CD4-positive, alpha-beta T cell treated with Interleukin-15 for 4 hours (primary cell): ENCODE measurements at places on chromosomes 4 and X.
A peak's percentile ranks its signal among the peaks of the same experiment; 100 is the strongest.

DNA sequence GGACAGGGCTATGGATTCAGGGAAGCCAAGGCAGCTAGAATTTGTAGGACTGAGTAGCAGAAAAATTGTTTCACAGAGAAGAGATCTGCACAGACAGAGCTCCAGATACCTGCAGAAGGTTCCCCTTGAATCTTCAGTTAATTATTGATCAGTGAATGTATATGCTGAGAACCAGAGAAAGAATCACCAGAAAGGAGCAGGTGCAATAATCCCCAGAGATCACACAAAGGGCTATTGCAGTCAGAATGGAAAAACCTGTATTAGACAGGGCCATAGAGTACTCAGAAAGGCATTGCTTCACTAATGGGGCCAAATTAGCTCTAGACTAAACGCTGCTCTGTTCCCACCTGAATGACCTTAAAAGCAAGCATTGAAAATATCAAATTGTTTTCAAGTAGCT lies 35.5 kb upstream of the SMAD1 start:
- DNase-seq: no peak

GRCh38 chr4:70706516-70706915 lies 15.2 kb upstream of the RUFY3 start:
- no peak for DNase-seq

DNA sequence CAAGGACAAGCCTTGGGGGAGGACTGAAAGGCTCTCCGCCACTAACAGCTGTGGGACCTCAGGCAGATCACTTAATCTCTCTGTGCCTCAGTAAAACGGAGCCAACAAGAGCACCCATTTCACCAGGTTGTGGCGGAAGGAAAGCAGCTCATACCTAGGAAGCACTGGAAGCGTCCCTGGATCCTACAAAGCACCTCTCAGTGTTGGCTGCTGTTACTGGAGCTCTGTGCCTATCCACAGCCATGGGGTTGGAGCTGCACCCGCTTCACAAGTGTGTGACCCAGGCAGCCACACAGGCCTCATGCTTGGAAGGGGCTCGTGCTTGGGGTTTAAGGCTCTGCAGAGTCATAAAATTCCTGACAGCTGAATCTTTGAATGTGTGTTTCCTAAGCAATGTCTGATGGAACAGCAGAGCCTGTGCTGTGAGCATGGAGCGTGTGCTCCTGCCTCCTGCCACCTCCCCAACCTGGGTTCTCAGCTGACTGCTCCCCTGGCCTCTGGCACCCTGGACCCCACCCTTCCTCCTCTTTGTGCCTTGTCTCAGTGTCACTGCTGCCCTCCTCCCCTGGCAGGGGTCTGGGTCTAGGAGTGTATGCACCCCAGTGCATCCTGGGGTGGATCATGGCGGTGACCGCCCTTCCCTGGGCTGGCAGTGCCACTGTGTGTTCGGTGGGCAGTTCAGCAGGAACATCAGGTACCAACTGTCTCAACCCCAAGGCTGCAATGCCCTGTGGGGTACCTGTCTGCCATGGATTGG lies 14.4 kb upstream of the MAN2B2 start:
- no peak for DNase-seq

DNA sequence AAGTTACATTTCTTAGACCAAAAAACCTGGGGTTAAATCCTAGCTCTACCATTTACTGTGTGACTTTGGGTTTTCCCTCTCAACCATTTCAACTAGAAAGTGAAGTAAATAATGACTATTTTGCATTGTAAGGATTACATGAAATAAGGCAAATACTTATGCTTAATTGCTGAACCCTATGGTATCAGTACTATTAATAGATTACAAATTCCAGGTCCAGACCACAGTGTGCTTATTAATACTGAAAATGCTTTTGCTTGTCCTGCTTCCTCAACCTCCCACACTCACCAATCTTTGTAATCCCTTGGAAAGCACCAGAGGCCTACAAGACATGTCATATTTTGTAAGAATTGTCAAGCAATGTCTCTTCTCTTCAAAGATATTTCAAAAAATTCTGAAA lies 456.5 kb downstream of the SPOCK3 start:
- DNase-seq: no peak

- no peak for DNase-seq
Observed at GRCh38 chrX:69116077-69116476, 49.2 kb downstream of the PJA1 start.

DNA sequence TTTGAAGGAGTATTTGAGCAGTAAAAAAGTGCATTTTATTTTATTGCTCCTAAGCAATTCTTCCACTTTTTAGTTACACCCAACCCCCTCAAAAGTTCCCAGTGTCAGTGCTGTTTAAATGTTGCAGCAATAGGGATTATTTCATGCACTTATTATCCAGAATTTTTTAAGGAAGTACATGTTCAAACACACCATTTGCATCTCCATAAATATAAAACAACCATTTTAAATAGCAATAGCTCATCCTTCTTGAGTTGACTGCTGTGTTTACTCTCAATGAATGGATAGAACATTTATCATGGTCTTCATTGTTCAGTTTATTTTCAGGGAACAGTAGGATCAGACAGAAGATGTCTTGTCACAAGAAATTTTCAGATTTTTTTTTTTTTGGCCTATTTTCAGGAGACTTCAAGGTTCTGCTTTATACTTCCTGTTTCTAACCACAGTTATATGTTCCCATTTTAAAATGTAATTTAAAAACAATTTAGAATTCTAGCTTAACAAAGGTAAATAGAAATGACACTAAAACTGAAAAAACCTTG lies 171.9 kb downstream of the TMA16 start:
- no peak for DNase-seq

DNA sequence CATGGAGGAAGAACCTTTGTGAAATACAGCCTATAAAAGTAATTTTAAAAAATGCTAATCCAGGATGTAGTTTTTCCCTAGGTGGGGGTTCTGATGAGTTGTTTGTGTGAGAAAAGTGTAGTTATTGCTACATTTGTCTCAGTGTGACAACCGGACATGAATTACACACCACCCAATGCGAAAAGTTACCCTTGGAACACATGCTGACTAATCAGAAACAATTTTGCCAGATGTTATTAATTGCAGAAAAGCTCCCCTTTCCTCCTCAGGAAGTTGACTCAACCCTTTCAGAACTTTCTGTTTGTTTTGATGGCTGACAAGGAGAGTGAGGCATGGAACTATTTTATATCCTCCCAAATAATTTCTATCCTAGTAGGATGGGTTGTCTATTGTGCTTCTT lies 38.1 kb upstream of the EDA2R start:
- DNase-seq: no peak

DNA sequence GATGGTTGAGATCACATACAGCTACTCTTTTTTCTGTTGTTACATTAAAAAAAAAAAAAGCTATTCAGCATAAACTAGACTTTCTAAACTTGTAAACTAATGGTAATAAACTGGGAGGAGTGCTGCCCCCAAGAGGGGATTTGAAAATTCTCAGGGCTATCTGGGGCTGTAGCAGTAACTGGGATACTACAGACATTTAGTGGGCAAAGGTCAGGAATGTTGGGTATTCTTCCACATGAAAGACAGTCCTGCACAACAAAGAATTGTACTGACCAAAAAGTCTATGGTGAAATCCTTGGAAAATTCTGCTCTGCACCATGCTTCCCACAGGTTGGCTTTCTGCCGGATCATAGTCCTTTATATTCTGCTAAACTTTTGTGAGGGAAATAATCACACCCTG lies 232.6 kb upstream of the BOD1L1 start:
- DNase-seq: no peak

- DNase-seq: no peak
Observed at GRCh38 chrX:132277953-132278614, 58.8 kb upstream of the RAP2C start.

DNA sequence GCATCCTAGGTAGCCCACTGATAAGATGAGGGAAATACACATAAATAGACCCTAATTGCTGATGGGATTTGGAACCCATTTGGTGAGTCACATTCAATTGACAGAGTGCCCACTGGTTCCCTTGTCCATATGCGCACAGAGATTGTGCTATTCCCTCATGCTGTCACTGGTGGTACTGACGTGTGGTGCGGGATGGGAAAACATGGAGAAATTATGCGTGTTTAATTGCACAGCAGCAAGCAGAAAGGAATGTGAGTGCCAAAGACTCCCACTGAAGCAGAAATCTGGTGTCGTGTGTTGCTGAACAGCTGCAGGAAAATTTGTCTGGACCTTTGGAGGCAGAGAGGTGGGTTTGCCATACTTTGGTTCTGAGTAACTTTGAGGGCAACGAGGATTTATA lies 92.2 kb downstream of the NHSL2 start:
- DNase-seq: no peak

GRCh38 chrX:106917830-106918500 lies 2.2 kb upstream of the CLDN2 start:
- peak; percentile 16 for DNase-seq

DNA sequence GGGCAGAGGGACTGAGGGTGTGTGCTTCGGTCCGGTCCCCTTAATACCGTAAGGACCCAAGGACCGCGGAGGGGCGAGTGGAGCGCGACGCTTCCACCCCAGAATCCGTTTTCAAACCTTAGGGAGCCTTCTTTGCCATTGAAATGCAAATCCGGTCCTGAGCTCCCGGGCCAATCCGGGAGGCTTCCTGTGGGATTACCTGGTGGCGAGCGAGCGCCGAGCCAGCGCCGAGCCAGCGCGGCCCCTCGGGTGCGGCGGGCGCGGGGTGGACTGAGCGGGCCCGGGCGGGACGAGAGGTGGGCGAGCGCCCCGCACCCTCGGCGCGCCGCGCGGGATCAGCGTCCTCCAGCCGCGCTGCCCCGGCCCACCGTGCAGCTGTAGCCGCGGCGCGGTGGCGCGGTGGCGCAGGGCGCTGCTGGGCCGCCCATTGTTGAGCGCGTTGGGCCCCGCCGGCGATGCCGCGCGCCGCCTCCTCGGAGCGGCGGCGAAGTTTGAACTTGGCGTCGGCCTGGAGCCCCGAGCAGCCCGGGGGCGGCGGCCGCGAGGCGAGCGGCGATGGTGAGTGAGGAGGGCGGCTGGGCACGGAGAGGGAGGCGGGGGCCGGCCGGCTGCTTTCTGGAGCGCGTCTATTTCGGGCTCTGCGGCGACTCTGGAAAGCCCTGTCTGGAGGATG lies 208.7 kb downstream of the SOWAHB start:
- DNase-seq: no peak

- no peak for DNase-seq
Observed at GRCh38 chr4:187715466-187715865, 280.1 kb upstream of the ZFP42 start.

DNA sequence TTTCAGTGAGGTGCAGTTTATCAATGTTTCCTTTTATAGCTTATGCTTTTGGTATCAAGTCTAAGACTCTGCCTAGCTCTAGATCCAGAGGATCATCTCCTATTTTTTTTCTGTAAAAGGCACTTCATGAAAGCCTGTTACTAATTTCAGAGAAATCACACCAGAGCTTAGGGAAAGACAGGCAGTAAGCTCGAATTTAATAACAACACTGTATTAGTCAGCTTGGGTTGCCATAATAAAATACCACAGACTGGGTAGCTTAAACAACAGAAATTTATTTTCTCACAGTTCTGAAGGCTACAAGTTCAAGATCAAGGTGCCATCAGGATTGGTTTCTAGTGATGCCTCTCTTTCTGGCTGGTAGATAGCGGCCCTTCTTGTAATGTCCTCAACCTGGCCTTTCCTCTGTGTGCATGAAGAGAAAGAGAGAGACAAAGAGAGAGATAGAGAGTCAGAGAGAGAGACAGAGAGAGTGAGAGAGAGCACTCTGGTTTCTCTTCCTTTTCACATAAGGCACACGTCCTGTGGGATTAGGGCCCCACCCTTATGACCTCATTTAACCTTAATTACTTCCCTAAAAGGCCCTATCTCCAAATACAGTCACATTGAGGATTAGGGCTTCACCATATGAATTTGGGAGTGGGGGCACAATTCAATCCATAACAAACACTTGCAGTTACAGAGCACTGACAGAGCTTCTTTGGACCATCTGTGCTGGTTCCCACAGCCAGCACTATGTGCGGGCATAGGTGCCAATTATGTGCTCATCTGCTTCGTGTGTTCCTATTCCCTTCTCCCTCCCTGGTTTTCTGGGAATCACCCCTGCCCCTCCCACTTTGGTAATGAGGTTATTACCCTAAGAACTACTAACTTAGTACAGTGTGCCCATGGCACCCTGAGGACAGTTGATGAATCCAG lies 114.8 kb upstream of the MED14 start:
- no peak for DNase-seq

GRCh38 chr4:25013756-25014661 lies 16.7 kb downstream of the LGI2 start:
- DNase-seq: no peak

DNA sequence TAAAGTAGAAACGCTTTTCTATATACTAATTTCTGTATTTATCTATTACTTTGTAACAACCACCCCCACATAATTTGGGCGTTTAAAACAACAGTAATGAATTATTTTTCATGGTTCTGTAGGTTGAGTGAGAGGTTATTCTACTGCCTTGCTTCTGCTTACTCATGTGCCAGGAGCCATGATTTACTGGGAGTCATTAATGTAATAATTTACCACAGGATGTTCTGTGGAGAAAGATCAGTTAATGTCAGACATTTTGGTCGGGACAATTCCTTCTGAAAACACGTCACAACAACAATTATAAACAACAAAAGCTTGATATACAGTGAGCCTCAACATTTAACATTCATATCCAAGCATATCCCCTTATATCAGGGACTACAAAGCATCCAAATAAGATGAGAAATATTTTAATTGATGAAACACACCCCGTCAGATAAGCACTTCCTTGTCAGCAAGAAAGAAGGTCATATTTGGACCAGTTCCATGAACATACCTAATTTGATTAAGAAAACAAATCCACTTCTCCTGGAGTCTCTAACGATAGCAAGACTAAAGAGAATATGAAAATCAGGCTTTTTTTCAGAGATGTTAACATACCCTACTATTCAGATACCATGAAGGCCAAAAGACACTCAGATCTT lies 238.5 kb downstream of the PRDM5 start:
- DNase-seq: no peak

DNA sequence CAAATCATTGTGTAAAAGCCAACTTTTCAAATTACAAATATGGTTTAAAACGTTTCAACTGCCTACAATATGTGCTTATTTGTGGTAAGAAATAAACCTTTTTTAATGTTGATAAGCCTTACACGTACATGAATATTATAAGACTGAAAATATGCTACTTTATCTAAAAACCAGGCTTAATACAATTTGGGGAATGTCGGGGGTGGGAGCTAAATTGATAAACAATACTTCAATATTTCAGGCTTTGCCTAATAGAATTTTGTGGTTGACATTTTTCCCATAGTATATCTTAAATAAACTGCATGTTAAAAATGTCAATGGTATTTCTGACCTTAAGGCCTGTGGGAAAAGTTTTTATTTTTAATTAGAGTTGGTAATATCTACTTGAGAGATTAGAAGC lies 69.8 kb upstream of the SLIT2 start:
- DNase-seq: no peak

- DNase-seq: no peak
Observed at GRCh38 chrX:18668071-18668835, 3.7 kb downstream of the RS1 start.

- DNase-seq: no peak
Observed at GRCh38 chrX:21581479-21581878, 76.7 kb downstream of the KLHL34 start.

- DNase-seq: no peak
Observed at GRCh38 chr4:17329046-17329445, 182.8 kb downstream of the QDPR start.
